ENCODE measurements at places on chromosomes 11 and 22. TPM values are rescaled to one million over a fixed set of nuclear protein-coding genes. Genes with fewer than 3 reads are reported as not detected.

OR51B4 gene
- not detected for polyA plus RNA-seq

- no peaks in the 10 kb centered on the region for H3K27me3 ChIP-seq
- H3K4me3 ChIP-seq, result no peak overlapping the region
- DNase-seq, result no peak
- no peak overlapping the region for H3K27ac ChIP-seq
Observed at GRCh38 chr11:6635082-6635932, 16.1 kb upstream of the TPP1 start.

DNA sequence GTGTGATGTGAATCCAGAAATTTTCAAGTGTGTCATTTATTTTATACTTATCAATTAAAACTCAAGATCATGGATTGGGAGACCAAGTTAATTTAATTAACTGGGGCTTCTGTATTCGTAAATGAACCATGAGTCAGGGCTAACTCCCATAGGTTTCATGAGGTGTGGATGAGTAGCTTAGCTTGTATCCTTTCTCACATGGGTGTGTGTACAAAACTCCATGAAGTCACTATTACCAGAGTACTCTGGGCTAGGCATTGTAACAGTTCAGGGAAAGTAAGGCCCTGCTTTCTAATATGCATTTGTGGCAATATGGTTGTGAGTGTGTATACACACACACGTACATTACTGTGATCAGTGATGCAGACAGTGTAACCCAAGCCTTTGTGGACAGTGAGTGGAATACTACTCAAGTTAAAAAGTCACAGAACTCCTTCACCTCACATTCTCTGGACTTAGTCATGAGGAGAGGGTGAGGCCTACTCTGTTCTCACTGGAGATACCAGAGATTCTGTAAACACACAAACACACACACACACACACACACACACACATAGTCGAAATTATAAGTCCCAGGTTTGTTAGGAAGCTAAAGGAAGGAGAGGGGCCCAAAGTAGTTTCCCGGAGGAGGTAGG is 3.5 kb downstream of the CNTF start:
- DNase-seq, result no peak
- H3K27me3 ChIP-seq, result no peaks in the 10 kb centered on the region
- H3K4me3 ChIP-seq, result no peak overlapping the region
- H3K36me3 ChIP-seq, result peaks cover 18% of the 10 kb centered on the region
- H3K4me1 ChIP-seq, result no peaks in the 10 kb centered on the region
- no peak overlapping the region for H3K27ac ChIP-seq

DNA sequence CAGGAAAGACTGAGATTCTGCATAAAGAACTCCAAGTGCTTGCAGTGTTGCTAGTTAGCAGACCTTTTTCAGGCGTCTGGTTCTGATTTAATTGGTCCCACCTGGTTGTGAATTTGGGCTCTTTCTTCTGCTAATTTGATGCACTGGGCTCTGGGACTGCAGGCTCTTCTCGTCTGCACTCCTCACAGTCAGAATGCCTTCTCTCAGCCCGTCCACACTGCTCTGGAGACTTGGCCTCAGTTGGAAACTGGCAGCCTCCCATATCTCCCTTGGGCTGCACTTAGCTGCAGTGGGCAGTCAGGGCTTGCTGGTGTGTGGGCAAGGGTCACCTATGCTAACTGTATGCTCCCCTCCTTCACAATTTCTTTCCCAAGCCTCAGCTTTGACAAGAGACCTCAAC is 1.5 kb downstream of the TRIM6 start:
- no peak for DNase-seq
- no peak overlapping the region for H3K27ac ChIP-seq
- peaks cover 6% of the 10 kb centered on the region for H3K4me1 ChIP-seq
- no peaks in the 10 kb centered on the region for H3K36me3 ChIP-seq

MARK2 gene
- polyA plus RNA-seq, result 25.1 TPM

HEPACAM gene
- polyA plus RNA-seq, result not detected

DNA sequence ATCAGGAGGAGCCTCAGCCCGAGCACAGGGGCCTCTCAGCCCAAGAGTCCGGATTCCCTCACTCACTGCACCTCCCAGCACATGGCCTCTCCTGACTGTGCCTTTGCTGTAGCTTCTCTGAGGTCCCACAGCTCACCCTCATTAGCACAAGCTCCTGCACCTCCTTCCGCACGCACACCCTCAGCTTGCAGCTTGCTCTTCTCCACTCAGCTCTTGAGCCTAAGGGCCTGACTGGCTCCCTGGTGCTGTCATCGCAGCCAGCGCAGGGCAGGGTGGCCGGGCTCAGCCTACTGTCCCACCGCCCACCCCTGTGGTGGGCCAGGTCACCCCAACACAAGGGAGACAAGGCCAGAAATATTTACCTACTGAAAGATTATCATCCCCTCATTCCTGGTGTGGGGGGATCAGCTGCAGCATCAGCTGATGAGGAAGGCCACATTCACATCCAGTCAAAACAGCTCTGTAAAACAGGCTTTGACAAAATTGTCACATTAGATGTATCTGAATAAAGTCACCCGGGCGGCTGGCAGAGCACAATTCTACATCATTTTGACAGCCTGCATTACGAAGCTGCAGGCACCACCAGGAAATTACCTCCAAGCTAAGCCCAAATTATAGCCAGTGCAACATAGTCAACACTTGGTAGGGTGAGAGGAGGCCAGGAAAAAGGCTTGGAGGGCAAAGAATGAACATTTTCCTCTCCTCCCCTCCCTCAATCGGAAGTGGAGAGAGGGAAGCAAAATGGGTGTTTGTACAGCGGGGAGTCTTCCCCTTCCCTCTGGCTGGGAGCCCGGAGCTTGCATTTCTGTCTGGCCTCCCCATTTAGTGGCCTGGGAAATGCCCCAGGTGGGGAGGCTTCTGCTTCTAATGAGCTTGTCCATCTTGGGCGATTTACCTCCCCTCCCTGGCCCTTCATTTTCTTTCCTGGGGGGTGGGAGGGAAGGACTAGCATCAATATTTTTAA is 29.5 kb upstream of the IGSF9B start:
- no peaks in the 10 kb centered on the region for H3K4me1 ChIP-seq
- DNase-seq, result no peak
- H3K27ac ChIP-seq, result no peak overlapping the region
- H3K4me3 ChIP-seq, result no peak overlapping the region
- no peaks in the 10 kb centered on the region for H3K36me3 ChIP-seq

NNMT gene
- polyA plus RNA-seq, result not detected

DNA sequence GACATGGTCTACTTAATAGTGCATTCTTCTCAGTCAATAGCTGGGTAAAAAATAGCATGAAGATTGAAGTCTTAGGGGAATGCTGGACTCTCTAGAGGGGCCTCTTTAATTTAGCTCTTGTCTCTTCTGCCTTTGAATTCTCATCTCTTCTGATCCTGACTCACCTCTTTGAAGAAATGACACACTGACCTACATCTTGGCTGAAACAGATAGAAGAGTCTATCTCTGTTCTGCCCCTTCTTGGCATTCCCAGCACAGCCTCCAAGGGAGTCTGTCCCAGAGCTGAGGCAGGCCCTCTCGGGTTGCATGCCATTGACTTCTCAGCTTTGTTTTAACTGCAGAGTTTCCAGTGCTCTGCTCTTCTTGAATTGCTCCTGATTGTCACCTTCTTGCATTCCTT is 55.7 kb downstream of the PTPRJ start:
- no peak overlapping the region for H3K4me3 ChIP-seq
- no peak overlapping the region for H3K27ac ChIP-seq
- H3K36me3 ChIP-seq, result no peaks in the 10 kb centered on the region
- no peak for DNase-seq
- peaks cover 52% of the 10 kb centered on the region for H3K4me1 ChIP-seq
- no peaks in the 10 kb centered on the region for H3K27me3 ChIP-seq

DNA sequence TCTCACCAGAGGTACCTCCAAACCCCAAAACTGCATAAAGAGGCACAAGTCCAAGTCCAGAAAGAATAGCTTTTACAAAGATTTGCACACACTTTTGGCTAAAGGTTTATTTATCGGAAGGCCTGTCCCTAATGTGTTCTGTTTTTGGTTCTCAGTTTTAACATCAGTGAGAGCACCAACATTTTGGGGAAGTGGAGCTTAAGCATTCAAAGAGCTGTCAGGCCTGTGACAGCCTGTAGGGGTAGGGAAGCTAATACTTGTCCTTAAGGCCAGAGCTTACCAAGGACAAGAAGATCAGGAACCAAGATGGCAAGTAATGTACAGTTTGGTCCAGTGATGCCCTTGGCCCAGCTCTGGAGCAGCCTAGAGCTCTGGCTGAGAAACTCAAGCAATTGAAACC is 38.9 kb upstream of the SCUBE2 start:
- no peak overlapping the region for H3K4me3 ChIP-seq
- no peak for DNase-seq
- H3K36me3 ChIP-seq, result no peaks in the 10 kb centered on the region
- H3K27ac ChIP-seq, result no peak overlapping the region
- H3K27me3 ChIP-seq, result no peaks in the 10 kb centered on the region

- no peak overlapping the region for H3K4me3 ChIP-seq
- H3K36me3 ChIP-seq, result no peaks in the 10 kb centered on the region
- no peak for DNase-seq
- no peak overlapping the region for H3K27ac ChIP-seq
- no peaks in the 10 kb centered on the region for H3K27me3 ChIP-seq
Observed at GRCh38 chr11:92819830-92820229, 149.6 kb upstream of the MTNR1B start.

GRCh38 chr22:39873965-39874364 is 19.6 kb downstream of the ENTHD1 start:
- no peak overlapping the region for H3K27ac ChIP-seq
- DNase-seq, result no peak
- H3K36me3 ChIP-seq, result no peaks in the 10 kb centered on the region
- no peaks in the 10 kb centered on the region for H3K27me3 ChIP-seq
- H3K4me3 ChIP-seq, result no peak overlapping the region

DNA sequence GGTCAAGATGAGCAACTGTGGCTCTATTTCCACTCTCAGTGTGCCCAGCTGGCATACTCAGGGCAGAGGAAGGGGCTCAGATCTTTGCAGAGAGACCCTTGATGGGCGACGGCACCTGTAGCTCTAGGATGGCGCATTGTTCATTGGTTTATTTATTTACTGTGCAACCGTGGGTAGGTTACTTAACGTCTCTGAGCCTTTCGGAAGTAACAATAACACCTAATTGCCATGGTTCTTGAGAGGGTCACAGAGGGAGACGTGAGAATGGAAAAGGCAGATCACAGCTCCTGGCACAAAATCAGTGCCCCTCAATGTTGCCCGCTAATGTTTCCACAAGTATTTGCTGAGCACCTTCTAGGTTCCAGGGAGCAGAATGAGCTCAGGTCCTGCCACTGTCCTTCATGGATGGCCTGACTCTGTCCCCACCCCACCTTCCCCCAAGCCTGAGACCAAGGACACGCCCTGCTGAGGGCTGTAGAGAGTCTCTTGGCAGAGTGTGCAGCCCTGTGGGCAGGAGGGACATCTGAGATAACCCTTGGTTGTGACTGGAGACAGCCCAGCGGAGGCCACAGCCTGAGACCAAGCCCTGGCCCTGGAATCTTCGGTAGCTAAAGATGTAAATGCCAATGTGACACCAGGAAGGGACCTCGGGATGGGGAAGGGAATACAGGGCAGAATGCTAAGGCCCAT is 780 bp upstream of the ALDH3B2 start:
- no peak overlapping the region for H3K27ac ChIP-seq
- no peak overlapping the region for H3K4me3 ChIP-seq
- H3K27me3 ChIP-seq, result no peaks in the 10 kb centered on the region
- no peak for DNase-seq
- H3K36me3 ChIP-seq, result no peaks in the 10 kb centered on the region

GRCh38 chr11:93622043-93622442 is 39.4 kb upstream of the CEP295 start:
- no peak for DNase-seq
- H3K27ac ChIP-seq, result no peak overlapping the region
- no peaks in the 10 kb centered on the region for H3K36me3 ChIP-seq
- H3K27me3 ChIP-seq, result no peaks in the 10 kb centered on the region

GRCh38 chr22:20264614-20265452 is 3.3 kb downstream of the RTN4R start:
- H3K27me3 ChIP-seq, result no peaks in the 10 kb centered on the region
- peaks cover 8% of the 10 kb centered on the region for H3K4me1 ChIP-seq
- DNase-seq, result no peak
- H3K27ac ChIP-seq, result no peak overlapping the region

DNA sequence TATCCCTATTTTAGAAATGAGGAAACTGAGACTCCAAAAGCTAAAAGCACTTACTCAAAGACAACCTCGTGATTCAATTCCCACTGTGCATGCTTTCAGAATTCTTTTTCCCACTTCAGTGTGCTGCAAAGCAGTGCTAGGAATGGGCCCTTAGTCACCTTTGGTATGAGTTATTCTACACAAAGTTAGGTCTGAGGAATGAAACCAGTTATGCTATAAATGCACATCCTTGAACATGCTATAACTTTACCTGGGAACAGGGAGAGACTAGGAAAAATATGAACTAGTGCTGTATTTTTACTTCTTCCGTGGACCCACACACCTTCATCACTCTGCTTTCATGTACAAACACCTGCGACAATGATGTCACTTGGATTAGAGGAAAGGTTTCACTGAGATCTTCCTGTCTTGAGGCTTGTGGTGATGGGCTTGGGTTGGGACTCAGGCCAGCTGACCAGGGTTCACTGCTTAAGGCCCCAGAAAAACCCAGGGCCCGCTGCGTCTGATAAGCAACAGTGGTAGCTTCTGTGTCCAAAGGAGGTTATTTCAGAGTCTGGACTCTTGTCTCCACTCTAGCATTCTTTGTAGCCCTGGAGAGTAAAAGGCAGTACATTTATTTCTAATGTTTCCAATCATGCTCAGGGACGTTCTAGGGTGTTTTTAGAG is 81.6 kb downstream of the ZC3H12C start:
- no peaks in the 10 kb centered on the region for H3K27me3 ChIP-seq
- no peaks in the 10 kb centered on the region for H3K4me1 ChIP-seq
- no peaks in the 10 kb centered on the region for H3K36me3 ChIP-seq
- no peak for DNase-seq
- no peak overlapping the region for H3K4me3 ChIP-seq
- no peak overlapping the region for H3K27ac ChIP-seq

GRCh38 chr11:12388173-12388572 is 10.8 kb downstream of the PARVA start:
- no peak overlapping the region for H3K27ac ChIP-seq
- no peaks in the 10 kb centered on the region for H3K27me3 ChIP-seq
- no peak overlapping the region for H3K4me3 ChIP-seq
- H3K4me1 ChIP-seq, result no peaks in the 10 kb centered on the region
